ENCODE measurements at places on chromosomes 2 and 18. TPM values are rescaled to one million over a fixed set of nuclear protein-coding genes. Genes with fewer than 3 reads are reported as not detected.

KIF3C gene
- 11.9 TPM for total RNA-seq

DNA sequence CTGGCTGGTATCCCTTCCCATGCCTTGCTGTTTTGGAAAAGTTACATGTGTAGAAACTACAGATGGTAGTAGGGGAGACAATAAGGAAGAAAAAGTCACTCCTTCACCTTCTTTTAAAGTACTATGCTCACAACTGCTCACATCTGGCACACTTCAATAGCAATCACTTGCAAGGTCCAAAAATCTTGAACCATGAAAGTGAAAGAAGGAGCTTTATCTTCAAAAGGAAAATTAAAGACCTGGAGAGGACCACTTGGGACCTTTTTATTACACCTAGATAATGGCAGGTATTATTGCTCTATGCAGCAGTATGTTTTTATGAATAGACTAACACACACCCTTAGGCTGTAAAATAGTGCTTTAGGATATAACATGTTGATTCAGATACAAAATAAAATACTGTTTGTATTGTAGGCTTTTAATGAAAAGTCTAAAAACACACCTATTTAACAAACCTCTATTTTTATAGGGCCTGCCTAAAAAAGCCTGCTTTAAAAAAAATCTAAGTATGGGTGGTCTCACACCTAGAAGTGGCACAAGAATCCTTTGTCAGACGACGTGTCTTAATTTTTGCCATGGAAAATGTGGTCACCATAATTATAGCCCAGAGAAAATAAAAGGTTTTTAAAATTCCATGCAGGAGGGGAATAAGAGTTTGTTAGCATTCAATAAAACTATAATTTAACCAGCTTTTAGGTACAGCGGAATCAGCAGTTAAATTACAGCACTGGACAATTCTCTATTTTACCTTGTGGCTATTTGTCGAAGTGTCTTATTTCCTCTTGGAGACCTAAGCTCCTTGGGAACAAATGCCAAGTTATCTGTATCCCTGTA is 124.0 kb downstream of the BCL2 start:
- no peak overlapping the region for H3K27ac ChIP-seq
- H3K36me3 ChIP-seq, result no peaks in the 10 kb centered on the region

DNA sequence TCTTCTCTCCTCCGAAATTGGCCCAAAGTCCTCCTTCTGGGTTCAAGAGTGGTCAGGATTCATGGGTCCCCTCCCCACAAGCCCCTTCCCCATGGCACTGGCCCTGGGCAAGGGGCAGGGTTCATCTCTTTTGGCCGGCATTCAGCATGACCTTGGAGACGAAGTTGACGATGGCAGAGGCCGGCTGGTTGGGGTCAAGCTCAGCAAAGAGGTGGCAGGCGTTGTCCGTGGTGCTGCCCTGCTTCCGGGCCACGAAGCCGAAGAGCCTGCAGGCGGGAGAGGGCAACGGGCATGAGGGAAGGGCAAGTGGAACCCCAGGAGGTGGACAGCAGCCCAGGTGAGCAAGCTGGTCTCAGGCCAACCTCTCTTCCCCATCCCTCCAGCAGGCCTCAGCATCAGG is 198.5 kb downstream of the TNS1 start:
- no peaks in the 10 kb centered on the region for H3K27me3 ChIP-seq
- DNase-seq, result no peak
- H3K36me3 ChIP-seq, result peaks cover 91% of the 10 kb centered on the region

DSG1 gene
- total RNA-seq, result not detected

ALKAL2 gene
- total RNA-seq, result 2.3 TPM

DNA sequence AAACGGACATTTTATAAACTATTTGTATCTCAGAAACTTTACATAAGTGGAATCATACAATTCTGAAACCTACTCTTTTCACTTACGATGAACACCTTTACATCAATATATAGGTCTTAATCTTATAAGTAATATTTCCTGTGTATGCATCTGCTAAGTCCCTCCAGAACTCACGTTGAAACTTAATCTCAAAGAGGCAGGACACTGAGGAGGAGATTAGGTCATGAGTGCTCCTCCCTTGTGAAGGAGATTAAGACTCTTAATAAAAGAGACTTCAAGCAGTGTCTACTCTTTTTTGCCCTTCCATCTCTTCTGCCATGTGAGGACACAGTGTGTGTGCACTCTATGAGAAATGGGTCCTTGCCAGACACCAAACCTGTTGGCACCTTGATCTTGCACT is 94.7 kb upstream of the CDKL4 start:
- no peak overlapping the region for H3K27ac ChIP-seq
- no peaks in the 10 kb centered on the region for H3K4me1 ChIP-seq
- no peaks in the 10 kb centered on the region for H3K27me3 ChIP-seq
- peaks cover 6% of the 10 kb centered on the region for H3K36me3 ChIP-seq
- DNase-seq, result no peak

GRCh38 chr2:126912201-126912600 is 13.5 kb downstream of the TEX51 start:
- no peaks in the 10 kb centered on the region for H3K36me3 ChIP-seq
- H3K27ac ChIP-seq, result no peak overlapping the region
- peaks cover 19% of the 10 kb centered on the region for H3K27me3 ChIP-seq

GRCh38 chr2:191678437-191679100 is 633 bp downstream of the NABP1 start:
- H3K36me3 ChIP-seq, result peaks cover 4% of the 10 kb centered on the region
- H3K27ac ChIP-seq, result peak overlapping the region; percentile 93
- no peaks in the 10 kb centered on the region for H3K27me3 ChIP-seq
- no peak for DNase-seq
- H3K4me1 ChIP-seq, result peaks cover 25% of the 10 kb centered on the region
